ENCODE measurements at places on chromosomes 7 and 10.

DNA sequence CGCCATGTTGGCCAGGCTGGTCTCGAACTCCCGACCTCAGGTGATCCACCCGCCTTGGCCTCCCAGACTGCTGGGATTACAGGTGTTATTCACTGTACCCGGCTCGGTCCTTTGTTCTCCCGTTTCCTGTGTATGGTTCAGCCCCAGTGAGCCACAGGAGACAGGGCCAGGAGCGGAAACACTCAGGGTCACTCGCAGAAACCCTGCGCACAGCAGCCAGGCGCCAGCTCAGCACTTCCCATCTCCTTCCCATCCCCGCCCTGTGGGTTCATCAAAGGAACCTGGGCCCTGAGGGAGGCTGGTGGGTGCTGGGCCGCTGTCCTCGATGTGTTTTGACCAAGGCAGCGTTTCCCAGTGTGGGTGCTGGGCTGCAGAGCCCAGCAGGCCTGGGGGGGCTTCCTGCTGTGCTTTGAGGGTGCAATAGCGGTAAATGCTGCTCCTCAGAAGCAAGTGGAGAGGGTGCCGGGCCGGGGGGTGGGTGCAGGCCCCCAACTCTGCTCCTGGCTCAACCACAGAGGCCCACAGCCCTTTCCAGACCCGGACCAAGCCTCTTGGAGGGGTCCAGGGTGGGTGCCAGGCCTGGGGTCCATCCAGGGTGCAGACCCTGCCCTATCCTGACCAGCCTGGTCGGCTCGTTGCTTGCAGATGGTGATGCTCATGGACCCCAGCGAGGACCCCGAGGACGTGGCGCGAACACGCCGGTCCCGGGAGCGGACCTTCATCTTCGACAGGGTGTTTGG is 15.3 kb upstream of the CHST12 start:
- DNase-seq = no peak

DNA sequence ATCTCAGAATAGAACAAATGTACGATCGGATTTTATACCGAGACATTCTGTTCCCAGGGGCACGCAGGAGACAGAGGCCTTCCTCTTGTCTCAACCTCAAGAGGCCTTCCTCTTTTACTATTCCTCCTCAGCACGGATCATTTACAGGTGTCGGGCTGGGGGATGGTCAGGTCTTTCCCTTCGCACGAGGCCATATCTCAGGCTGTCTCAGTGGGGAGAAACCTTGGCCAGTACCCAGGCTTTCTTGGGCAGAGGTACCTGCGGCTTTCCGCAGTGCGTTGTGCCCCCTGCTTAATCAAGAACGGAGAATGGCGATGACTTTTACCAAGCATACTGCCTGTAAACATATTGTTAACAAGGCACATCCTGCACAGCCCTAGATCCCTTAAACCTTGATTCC is 44.2 kb downstream of the FANK1 start:
- DNase-seq = no peak

- no peak for DNase-seq
Observed at GRCh38 chr10:120392671-120393079, 64.4 kb upstream of the PLPP4 start.

- no peak for DNase-seq
Observed at GRCh38 chr7:156777364-156778069, 115.5 kb downstream of the LMBR1 start.

DNA sequence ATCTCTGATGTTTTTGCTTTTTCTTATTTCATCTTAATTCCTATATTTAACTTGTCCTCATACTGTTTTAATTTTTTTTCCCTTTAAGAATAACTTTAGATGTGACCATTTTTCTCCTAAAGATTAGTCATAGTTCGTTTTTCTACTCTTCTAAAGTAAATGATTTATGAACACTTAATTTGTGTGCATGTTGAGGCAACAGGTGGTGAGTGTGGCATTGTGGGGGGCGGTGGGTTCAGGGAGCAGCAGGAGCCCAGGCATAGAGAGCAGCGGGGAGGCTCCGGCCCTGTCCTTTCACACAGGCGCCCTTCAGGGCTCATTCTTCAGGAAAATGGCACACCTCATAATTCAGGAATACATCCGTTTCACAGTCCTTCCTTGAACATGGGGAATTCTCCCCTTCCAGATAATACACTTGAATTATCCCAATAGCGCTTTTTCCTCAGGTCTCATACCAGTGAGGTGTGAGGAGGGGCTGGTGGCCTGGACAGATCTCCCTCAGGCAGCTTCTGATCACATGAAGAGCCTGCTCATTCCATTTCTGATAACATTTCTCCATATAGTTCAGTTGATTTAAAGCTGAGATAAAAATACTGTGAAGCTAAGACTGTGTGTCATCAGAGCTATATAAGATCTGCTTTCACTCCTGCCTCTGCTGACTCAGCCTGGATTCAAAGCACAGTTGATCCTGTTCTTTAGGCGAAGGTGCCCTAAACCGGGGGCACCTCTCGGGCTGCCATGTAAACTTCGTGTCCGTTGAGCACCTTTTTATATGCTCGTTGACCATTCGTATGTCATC is 40.2 kb downstream of the CUL1 start:
- no peak for DNase-seq

DNA sequence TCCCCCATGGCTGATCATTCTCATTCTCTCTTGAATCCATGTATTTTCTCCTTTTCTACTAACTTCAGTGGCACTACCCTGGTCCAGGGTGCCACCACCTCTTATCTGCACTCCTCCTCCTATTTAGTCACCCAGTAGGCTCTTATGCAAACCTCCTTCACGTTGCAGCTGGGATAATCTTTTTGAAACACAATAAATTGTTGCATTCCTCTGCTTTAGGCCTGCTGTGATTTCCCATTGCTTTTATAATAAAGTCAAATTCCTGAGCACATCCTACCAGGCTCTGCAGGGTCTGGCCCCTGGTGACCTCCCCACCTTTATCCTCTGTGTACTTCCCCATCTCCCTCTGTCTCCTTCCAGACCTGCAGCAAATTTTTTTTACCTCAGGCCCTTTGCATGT is 112.7 kb upstream of the KIAA1217 start:
- no peak for DNase-seq

GRCh38 chr7:107016312-107016711 is 28.2 kb upstream of the PRKAR2B start:
- DNase-seq = no peak

GRCh38 chr7:121214657-121215056 is 114.1 kb upstream of the WNT16 start:
- no peak for DNase-seq

GRCh38 chr7:101185258-101185839 is 5.3 kb upstream of the NAT16 start:
- DNase-seq = no peak

DNA sequence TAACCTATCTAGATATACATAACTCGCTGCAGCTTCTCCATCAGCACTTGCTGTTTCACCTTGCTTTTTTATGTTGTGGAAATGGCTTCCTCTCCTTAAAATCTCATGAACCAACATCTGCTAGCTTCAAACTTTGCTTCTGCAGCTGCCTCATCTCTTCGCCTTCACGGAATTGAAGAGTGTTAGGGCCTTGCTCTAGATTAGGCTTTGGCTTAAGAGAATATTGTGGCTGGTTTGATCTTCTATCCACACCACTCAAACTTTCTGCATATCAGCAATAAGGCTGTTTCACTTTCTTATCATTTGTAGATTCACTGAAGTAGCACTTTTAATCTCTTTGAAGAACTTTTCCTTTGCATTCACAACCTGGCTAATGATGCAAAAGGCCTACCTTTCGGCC is 49.2 kb upstream of the AGR3 start:
- DNase-seq = no peak

GRCh38 chr7:157011333-157012112 is 1.1 kb upstream of the MNX1 start:
- no peak for DNase-seq

GRCh38 chr10:124429576-124429975 is 10.9 kb upstream of the OAT start:
- DNase-seq = no peak

DNA sequence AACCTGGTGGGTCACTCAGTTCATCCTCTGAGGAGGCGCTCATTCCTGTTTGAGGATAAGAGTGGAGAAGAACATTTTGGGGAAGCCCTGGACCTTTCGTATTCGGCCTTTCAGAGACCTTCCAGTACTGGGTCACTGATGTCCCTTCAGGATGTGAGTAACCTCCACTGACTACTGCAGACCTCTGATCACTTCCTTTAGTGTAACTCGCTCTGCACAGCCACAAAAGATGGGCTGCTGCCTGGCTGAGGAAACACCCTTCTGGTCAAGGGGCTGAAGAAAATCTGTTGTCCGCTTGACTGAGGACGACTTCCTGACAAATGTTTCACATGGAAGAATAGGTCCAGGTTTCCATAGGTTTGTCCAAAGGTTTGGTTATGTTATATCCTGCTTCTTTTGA is 15.9 kb upstream of the TBXAS1 start:
- DNase-seq = no peak

DNA sequence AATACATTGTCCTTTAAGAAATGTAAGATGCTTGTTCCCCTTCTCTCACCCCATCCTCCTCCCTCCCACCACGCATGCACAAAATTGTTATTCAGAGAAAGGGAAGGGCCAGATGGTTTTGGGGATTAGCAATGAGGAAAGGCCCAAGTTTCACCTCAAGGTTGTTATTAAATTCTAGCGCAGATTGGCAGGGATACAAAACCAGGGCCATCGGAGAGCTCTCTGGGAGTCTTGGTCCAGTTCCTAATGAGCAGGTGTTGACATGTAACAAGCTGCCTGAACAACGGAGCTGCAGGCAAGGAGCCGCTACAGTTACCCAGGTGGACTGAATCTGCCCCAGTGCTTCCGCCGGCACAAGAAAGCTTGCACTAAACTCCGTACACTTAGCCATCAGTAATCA is 9.7 kb upstream of the ANK3 start:
- DNase-seq = no peak

DNA sequence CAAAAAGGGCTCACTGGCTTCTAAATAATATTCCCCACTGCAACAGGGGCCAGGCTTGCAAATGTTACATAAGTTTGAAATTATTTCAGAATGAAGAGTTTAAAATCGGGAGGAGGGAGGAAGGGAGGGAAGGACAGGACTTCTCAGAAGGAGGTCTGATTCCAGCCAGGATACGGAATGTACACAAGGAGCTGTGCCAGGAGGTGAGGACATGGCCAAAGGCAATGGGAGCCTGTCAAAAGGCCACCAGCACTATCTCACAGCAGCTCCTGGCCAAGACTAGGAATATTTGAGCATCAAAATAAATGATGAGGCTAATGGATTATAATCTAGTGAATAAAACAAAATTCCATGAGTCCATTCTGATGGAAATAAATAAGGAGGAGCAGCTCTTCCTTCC is 18.6 kb upstream of the DRGX start:
- no peak for DNase-seq

GRCh38 chr10:43689618-43689954 is 40.9 kb upstream of the ZNF32 start:
- DNase-seq = peak; percentile 65

DNA sequence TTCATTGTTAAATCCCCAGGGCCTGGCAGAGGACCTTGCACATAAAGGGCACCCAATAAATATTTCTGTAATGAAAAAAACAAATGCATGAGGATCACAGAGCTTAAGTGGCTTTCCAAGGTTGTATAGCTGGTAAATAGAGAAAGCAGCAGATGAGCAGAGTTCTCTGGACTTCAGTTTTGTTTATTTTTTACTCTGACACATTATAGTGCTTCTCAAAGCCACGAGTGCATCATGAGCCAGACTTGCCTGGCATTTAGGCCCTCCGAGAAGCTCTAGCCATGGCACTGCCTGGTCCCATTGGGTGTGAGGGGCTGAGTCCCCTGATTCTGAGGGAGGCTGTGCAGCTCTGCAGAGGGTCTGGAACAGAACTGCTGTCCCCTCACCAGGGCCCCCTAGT is 87.2 kb upstream of the ZNF32 start:
- DNase-seq = peak; percentile 15

GRCh38 chr7:2539031-2539911 is 16.1 kb downstream of the BRAT1 start:
- no peak for DNase-seq

GRCh38 chr7:140541176-140541512 is 61.8 kb upstream of the MKRN1 start:
- DNase-seq = no peak

DNA sequence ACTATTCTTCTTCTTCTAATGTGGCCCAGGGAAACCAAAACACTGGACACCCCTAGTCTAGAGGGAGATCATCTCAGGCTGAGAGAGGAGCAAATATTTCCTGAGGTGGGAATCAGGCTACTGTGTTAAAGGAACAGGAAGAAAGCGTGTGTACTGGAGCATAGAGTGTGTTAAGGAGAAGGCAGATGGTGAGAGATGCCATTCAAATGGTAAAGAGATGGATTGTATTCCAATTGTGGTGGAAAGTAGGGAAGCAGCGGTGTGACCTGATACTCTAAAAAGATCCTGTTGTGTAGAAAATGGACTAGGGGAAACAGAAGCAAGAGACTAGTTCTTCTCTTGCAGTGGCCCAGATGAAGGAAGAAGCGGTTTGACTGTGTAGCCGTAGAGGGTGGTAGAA is 31.2 kb downstream of the RAB18 start:
- no peak for DNase-seq

GRCh38 chr10:119595676-119596515 is 868 bp downstream of the TIAL1 start:
- DNase-seq = peak; percentile 47

GRCh38 chr10:132527339-132528063 is 10.1 kb upstream of the INPP5A start:
- no peak for DNase-seq

- peak; percentile 83 for DNase-seq
Observed at GRCh38 chr10:118692872-118693271, 61.9 kb downstream of the CACUL1 start.

DNA sequence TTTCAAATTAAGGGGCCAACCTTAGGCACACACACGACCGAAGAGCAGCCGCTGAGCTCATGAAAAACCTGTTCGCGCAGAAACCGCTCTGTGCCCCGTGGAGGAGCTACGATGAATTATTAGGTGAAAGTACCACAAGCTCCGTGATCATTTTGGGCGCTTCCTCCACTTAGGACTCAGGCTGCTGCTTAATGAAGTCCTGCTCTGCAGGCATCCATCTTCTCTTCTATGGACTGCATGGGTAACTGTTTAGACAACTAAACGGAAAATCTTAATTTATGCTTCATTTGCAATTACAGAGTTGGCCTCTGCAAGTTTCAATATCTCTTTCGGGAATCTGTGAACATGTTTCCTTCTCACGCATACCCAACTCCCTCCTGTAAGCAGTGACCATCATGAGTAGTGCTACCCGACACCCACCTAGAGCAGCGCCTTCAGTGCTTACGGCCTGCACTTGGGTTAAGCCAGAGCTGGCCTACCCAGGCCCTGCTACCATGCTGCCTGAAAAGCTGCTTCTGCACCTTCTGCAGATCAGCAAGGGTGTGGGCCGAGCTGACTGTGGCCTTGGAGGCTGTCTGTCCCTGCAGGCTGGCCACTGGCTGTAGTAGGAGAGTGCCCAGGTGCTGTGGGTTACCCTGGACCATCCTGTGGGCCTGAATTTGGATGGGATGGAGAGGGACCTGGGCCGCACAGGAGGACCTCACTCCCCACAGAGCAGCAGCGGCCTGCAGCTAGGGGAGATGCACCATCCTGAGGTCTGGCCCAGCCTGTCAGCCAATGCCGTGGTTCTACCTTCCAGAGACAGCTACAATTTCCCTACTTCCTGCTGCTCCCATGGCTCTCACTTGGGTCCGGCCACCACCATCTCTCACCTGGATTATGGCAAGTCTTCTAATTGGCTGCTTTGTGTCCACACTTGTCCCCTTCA is 36.0 kb downstream of the GNA12 start:
- DNase-seq = no peak

Measured in cardiac fibroblast (primary cell).